IMR-90 (cell line): ENCODE measurements at places on chromosomes 3 and 15. TPM values are rescaled to one million over a fixed set of nuclear protein-coding genes. Genes with fewer than 3 reads are reported as not detected.

CCK gene
- total RNA-seq: not detected in 2 replicates

FGF7 gene
- total RNA-seq: 34.8 and 69.2 TPM in 2 replicates

- no peak for DNase-seq
These were observed 399.3 kb downstream of the NLGN1 start for GRCh38 chr3:173796890-173797289.

DNA sequence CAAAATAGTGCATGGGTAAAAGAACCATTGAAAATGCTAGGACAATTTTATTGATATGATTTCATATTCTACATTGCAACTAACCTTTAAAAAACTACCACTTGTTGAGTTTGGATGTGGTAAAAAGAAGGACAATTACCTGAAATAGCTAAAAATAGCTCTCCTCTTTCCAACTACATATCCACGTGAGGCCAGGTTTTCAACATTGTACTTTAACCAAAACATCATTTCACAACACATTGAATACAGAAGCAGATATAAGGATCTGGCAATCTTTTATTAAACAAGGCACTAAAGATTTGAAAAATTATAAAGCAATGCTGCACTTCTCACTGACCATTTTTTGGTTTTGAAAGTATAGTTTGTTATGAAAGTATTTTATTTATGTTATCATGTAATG lies 28.1 kb upstream of the MRPL3 start:
- DNase-seq: no peak

DNA sequence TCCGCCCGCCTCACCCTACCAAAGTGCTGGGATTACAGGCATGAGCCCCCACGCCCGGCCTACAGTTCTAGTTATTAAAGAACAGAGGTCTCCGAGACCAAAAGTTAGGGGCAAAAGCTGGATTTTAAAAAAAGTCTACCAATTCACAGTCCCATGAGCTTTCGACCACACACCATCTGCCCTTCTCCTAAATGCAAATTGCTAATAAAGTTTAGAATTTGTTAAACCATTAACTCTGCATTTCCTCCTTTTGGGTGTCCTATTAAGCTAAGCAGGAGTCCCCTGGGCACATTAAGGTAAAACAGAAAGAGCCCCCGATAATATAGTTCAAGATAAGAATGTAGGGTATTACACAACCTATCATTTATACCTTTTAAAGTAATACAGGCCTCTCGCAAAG lies 322.7 kb downstream of the FOXP1 start:
- DNase-seq: no peak

DNASE1L3 gene
- not detected in 2 replicates for total RNA-seq

DNA sequence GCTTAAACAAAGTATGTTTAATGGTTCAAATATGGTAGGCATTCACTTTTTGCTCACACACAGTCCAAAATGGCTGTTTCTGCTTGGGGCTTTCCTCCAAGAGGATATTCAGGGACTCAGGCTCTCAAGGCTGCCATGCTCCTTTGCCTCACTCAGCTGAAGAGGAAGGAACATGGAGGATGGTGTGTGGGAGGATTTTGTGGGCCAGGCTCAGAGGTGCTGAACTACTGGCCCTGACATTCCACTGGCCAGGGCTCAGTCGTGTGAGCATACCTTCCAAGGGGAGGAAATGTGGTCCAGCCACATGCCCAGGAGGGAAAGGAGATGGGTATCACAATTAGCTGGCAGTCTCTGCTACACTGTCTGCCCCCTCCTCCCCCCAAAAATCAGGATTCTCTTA lies 8.7 kb downstream of the PXYLP1 start:
- no peak for DNase-seq

- DNase-seq: no peak
These were observed 961.6 kb downstream of the MCTP2 start for GRCh38 chr15:95192923-95193322.

GRCh38 chr3:64026346-64026745 lies 3.1 kb upstream of the PSMD6 start:
- no peak for DNase-seq

DNA sequence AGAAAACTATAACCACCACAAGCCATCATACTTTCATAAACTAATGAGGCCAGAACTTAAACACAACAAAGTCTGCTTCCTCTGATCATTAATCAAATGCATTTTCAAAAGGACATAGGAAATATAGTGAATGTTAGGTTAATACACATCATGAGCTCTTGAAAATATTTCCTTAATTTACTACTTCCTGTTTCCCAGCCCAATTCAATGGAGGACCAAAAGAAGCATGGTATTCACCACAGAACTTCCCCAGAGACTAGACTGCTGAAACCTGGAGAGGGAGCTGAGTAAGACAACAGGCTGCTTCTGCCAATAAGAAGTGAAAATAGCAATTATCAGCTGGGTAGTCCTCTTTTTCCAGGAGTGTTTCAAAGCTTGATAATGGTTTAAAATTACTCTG lies 250.3 kb downstream of the ULK4 start:
- DNase-seq: peak; percentile 42

DNA sequence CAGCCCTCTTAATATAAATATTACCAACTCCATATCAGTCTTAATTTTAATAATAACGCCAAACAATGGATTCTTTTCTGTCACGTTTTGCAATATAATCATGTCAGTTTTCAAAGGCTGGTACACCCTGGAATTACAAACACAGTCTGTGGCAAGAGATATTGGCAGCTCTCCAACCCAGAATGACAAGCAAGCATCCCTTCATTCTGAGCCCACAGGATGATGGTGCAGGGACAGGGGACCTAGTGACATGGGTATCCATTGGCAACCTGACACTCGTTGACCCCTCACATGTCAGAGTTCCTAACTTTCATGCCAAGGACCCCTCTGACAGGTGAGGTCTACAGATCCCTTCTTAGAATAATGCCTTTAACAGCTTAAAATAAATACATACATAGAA lies 154.5 kb upstream of the TSC22D2 start:
- DNase-seq: no peak

DNA sequence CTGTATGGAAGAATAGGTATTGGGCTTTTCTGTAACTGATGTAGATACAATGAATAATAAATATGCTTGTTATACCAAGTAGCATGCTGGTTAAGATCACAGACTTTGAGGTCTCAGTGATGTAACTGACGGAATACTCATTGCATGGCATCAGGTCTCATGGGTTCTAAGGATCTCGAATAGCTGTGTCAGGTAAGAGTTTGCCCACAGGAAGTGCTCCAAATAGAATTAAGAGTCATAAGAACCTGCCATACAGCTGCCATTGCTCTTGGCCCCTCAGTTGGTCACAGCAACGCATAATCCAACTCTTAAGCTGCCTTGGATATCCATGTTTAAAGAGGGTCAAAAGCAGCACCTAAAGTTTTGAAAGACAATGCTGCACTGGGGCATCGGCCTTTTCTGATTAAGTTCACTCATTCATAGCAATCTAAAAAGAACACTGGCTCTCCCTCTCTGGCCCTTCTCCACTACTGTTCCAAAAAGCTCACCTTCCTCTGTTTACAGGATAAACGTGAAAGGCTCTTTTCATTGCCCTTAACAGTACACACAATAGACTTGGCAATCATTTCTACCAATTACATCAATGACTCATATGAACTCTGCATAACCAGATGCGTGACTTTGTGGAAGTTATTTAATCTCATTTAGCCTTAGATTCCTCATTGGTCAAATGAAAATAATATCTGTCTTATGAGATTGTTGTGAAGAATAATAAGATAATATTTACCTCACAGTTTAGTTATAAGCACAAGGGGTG lies 74.6 kb downstream of the ZBTB20 start:
- peak; percentile 46 for DNase-seq

GRCh38 chr3:194661946-194662345 lies 10.0 kb downstream of the LSG1 start:
- no peak for DNase-seq

GRCh38 chr15:42332331-42332730 lies 27.0 kb upstream of the CAPN3 start:
- peak; percentile 82 for DNase-seq

DNA sequence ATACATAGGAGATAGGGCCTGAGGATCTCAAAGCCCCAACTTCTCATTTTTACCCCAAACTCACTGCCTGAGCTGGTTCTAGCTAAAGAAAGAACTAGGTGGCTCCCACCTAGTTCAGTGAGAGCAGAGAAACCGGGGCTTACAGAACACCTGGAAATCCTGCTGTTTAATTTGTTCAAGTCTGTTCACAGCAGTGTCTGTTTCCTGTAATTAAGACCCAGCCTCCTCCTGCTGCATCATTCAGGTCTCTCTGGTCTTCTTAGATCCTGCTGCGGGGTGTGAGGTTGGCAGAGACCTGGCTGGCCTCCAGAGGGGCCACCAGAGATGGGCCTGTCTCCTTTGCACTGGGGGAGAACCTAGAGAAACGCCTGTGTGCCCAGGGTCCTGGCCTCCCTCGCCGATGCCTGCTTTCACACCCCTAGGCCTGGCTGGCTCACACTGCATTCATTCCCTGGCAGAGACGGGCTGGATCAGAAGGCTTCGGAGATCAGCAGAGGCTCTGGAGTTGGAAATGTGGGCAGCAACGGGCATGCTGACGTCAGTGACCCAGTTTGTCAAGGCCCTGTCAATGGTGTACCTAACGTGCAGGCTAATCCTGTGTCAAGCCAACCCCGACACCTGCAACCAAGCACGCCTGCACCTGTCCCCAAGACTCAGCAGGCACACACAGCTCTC lies 4.9 kb upstream of the CHRNA3 start:
- no peak for DNase-seq

- DNase-seq: no peak
These were observed 352.0 kb upstream of the COL8A1 start for GRCh38 chr3:99286266-99286845.

ITGB5 gene
- total RNA-seq: 71.7 and 85.0 TPM in 2 replicates

GRCh38 chr3:38131621-38132369 lies 5.1 kb downstream of the ACAA1 start:
- DNase-seq: peak; percentile 31

DNA sequence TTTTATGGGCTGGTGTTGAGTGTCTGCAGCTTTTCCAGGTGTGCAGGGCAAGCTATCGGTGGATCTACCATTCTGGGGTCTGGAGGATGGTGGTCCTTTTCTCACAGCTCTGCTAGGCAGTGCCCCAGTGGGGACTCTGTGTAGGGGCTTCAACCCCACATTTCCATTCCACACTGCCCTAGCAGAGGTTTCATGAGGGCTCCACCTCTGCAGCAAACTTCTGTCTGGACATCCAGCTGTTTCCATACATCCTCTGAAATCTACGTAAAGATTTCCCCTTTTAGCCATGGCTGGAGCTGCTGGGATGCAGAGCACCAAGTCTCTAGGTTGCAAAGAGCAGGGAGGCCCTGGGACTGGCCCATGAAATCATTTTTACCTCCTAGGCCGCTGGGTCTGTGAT lies 11.6 kb downstream of the RFX7 start:
- DNase-seq: no peak

GRCh38 chr3:14324224-14324944 lies 78.0 kb upstream of the SLC6A6 start:
- peak; percentile 13 for DNase-seq

SEC22C gene
- 43.9 and 46.9 TPM in 2 replicates for total RNA-seq

DNA sequence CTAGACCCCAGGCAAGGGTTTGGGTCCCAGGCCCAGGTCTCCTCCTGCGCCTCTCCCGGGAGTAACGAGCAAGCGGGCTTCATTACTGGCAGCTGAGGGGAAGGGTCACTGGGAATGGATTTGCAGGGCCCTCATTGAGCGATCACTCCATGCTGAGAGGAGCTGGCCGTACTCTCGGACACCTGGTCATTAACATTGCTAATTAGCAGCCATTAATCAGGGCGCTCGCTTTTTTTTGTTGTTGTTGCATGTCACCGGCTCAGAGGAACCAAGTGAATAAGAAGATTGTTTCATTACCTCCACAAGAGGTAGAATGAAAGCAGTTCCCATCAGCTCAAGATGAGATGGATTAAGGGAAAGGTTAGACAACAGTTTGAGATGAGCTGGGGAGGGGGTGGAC lies 293.0 kb upstream of the ATP11B start:
- DNase-seq: no peak

DNA sequence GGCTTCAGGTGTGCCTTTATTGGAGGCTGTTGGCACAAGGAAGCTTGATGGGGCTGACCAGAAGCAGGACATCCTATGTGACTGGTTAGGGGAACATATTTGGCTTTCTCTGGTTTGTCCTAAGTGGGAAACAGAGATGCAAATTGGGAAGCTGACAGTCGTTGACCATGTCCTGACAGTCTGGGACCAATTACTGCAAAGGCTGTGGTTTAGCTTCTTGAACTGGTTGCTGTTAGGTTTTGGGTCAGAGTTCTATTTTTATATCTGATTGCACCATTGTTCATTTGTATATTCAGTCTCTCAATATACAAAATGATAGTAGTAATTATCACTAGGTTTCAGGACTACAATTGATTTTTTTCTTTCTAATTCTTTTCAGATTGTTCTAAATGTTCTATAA lies 36.8 kb downstream of the SNTN start:
- no peak for DNase-seq

SMAD6 gene
- total RNA-seq: 3.6 and 4.8 TPM in 2 replicates

FOXL2 gene
- not detected in 2 replicates for total RNA-seq

TRAT1 gene
- total RNA-seq: not detected in 2 replicates

LMAN1L gene
- not detected in 2 replicates for total RNA-seq

DNA sequence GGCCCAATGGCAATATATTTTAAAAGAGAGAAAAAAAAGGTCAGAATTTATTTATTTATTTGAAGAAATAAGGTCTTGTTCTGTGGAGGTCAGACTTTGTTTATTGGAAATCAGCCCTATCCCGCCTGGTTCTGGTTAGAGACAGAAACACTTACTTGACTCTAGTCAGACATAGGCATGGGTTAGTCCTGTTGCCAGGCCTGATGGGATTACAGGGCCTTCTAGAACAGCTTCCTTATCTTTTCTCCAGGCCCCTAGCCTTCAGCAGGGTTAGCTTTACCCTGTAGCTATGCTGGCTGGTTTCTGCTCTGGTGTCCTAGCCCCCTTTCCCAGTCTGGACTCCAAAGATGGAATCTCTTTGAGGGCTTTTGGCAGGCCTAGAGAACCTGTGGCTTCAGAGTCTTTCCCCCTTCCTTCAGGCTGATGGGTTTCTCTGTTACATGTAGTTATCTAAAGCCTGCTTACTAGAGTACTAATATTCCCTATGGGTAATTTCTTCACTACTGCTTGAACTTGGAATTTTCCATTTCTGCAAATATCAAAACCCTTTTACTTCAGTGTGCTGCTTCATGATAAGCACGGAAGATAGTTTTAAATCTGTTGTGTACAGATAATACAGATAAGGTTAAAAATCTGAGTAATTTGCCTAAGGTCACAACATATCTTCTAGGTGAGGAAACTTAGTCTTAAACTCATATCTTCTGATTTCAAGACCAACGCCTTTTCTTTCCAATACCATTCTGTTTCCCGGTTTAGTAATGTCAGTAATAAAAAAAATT lies 10.6 kb downstream of the IREB2 start:
- peak; percentile 20 for DNase-seq

SCN11A gene
- under 0.01 TPM in 1 of 2 replicates, not detected in the other for total RNA-seq

FGD5 gene
- total RNA-seq: not detected in 2 replicates

SPPL2A gene
- 53.8 and 82.5 TPM in 2 replicates for total RNA-seq

DNA sequence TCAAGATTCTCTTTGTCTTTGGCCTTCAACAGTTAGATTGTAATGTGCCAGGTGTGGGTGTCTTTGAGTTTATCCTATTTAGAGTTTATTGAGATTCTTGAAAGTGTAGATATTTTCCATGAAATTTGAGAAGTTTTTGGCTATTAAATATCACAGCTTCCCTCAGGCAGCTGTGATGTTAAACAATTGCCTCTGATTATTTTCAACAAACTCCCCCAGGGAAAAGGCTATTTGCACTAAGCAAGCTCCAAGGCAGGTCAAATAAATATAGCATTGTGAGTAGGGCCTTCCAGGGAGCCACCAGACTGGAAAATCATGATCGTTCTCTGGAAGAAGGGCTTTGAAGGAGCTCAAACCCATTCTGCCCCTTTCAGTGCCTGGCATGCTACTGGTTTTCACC lies 107.0 kb downstream of the EEFSEC start:
- DNase-seq: no peak

MYO5C gene
- under 0.01 TPM in 2 replicates for total RNA-seq

GRCh38 chr3:133488785-133489367 lies 84.6 kb upstream of the CDV3 start:
- peak; percentile 76 for DNase-seq

WDR49 gene
- not detected in 2 replicates for total RNA-seq
